ENCODE measurements at places on chromosomes 6 and 20. TPM values are rescaled to one million over a fixed set of nuclear protein-coding genes. Genes with fewer than 3 reads are reported as not detected.

ZNF165 gene
- 0.24 TPM for total RNA-seq

PKIB gene
- total RNA-seq, result 1.8 TPM

POU5F1 gene
- 0.45 TPM for total RNA-seq

NKAIN2 gene
- total RNA-seq, result 1.9 TPM

ADGB gene
- total RNA-seq, result not detected

CCDC28A gene
- 8.9 TPM for total RNA-seq

UCKL1 gene
- total RNA-seq, result 27.2 TPM

IGF2R gene
- 76.8 TPM for total RNA-seq

FAM209B gene
- not detected for total RNA-seq

Data from aorta (tissue), 5 donors.